AG20443 (cell line): ENCODE measurements at places on chromosomes 13 and 19.

GRCh38 chr19:16887353-16888265, 1.2 kb upstream of the F2RL3 start:
- no peak for DNase-seq

DNA sequence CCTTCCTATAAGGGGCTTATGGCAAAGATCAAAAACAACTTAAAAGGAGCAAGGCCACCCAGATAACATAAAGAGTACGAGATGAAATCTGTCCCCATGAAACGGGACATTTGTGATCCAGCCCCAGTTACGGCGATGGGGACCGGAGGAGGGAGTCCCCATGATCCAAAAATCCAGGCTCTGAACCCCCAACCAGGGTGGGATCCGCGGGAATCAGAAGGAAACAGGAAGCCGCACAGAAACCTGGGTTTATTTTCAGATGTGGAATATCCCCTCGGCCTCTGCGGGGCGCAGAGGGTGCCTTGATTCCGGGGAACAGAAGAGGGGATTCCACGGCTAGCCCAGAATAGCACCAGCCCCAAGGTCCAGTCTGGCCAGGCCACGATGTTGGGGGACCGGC, 5.0 kb downstream of the PTPRS start:
- DNase-seq = no peak

DNA sequence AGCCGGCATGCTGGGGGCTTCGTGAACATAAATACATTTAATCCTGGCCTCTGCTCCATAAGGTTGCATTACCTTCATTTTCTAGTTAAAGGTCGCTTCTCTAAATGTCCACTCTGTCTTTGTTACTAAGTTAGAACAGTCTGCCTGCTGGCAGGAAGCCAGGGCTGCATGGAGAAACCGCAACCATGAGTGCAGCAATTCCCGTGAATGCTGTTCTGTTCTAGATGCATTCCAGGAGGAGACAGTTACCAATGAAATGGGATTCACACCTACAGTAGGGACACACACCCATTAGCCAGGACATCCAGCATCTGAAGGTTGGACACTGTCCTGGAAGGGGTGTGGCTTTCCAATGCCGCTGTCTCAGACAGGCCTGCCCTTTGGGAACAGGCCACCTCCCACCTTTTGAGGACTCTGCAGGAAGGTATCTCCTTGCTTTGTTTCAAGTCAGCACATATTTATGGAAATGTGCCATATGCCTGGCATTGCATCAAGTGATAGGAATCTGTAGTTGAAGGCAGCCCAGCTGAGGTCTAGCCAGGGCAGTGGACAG, 129.7 kb downstream of the SLC7A1 start:
- DNase-seq = peak; percentile 26

DNA sequence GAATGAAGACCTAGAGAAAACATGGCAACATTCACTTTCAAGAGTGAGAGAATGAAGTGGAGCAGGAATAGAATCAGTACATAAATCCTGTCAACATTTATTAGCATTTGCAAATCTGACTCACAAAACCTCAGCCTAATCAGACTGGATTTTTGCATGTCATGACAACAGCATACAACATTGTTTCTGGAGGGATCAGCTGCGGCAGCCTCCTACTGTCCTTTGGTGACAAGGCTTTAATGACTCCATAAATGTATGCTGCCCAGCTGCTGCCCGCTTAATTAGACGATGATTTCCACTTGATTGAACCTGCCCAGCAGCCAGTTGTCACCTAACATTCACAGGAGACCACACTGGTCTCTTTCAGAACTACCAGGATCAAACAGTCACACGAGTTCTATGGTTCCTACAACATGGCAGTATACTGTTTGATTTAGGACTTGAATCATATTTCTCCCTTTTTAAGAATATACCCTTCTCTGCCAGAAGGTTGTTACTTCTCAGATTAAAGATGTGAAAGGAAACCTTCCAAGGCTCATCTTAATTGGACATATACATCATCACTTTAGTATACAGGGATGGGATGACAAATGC, 9.3 kb downstream of the EBPL start:
- DNase-seq = peak; percentile 39

- no peak for DNase-seq
These were observed 27.6 kb downstream of the DHX34 start for GRCh38 chr19:47376589-47377144.

DNA sequence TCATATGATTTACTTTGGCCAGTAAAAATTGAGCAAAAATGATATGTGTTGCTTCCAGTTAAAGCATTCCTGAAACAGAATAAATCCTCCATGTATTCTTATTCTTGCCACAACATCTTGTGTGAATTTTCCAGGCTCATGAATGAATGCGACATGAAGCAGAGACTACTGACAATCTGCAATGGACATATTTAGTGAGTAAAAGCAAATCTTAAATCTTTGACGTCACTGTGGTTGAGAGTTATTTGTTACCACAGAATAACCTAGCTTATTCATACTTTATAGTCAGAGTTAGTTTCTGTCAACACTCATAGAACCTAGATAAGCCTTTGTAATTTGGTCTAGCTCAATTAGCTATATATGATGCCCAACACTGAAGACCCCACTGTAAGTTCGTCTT, 1443.1 kb downstream of the PCDH9 start:
- DNase-seq = no peak

DNA sequence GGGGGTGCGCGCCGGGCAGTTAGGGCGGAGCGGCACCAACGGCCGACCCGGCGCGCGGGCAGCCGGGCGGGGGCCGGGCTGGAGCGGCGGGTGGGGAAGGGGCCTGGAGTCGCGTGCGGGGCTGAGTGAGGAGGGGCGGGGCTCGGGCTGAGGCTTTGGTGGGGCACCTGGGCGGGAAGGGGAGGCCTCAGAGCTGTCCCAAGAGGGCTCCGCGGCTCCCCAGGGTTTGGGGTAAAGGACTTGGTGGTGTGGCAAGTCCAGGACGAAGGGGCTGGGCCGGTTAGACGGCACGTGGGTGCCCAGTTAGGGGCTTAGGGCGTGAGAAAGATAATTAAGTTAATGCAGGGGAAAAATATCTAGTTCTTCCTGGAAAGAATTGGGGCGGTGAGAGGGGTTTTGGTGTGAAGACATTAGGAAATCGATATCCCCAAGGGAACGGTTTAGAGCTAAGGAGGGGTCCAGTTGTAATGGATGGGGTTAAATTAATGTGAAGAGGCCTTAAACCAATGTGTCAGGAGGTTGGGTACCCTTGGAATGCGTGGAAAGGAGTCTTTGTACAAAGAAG, 496 bp downstream of the ZNF574 start:
- no peak for DNase-seq

DNA sequence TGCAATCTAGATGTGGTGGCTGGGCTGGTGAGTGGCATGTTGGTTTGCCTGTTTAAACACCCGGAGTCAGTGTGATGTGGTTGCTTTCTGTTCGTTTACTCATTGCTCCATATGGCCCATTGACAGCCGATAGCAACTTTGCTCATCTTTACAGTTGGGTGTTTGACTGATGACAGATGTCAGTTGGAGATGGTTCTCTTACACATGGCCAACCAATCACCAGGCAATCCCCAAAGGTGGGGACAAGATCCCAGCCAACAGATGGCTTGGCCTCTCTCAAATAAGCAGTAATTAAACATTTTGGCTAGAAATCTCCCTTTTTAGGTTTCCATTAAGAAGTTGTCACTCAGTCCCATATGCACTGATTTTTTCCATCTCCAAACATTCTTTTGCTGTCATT, 497.1 kb upstream of the ARGLU1 start:
- DNase-seq = no peak

- DNase-seq = no peak
These were observed 480.7 kb downstream of the MYO16 start for GRCh38 chr13:109110159-109110558.

DNA sequence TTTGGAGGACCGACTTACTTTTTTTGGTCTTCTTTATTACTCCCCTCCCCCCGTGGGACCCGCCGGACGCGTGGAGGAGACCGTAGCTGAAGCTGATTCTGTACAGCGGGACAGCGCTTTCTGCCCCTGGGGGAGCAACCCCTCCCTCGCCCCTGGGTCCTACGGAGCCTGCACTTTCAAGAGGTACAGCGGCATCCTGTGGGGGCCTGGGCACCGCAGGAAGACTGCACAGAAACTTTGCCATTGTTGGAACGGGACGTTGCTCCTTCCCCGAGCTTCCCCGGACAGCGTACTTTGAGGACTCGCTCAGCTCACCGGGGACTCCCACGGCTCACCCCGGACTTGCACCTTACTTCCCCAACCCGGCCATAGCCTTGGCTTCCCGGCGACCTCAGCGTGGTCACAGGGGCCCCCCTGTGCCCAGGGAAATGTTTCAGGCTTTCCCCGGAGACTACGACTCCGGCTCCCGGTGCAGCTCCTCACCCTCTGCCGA, 409 bp downstream of the FOSB start:
- DNase-seq = peak; percentile 14

DNA sequence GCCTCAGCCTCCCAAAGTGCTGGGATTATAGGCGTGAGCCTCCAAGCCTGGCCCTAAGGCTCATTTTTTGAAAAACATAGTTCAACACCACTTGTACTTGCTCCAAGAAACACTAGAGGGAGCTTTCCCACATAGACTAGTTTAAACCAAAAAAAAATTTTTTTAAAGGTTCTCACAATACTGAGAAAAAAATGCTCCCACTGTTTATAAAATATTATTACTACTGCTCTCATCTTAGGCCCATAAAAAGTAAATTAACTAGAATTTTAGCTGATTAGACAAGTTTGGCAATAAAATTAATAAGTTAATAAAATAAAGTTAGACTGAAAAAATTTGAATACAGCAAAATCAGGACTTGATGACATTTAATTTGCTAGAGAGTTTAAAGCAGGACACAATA, 109.5 kb downstream of the TBC1D4 start:
- peak; percentile 54 for DNase-seq

GRCh38 chr19:8884416-8884815, 52.2 kb downstream of the MBD3L1 start:
- DNase-seq = no peak

- DNase-seq = no peak
These were observed 4.7 kb downstream of the CCDC194 start for GRCh38 chr19:17389288-17389687.

GRCh38 chr19:14433554-14434501, 722 bp downstream of the PKN1 start:
- no peak for DNase-seq

DNA sequence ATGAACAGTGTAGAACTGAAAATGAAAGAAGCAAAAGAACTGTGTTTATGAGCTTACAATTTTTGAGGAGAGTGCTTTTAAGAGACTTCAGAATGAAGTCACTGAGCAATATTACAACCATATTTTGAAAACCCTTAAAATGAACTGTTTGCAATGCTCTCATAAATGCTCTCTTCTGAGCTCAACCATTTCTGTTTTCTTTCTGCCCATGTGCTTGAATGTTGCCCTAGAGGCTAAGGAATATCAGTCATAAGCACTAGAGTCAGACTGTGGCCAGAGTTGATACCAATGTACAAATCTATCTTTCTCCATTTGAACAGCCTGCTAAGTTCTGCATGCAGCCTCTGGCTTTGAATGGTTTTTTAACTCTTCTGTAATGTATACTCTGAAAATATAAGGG, 1092.8 kb downstream of the PCDH9 start:
- no peak for DNase-seq

GRCh38 chr13:62375653-62376052, 960.0 kb upstream of the PCDH20 start:
- DNase-seq = no peak

DNA sequence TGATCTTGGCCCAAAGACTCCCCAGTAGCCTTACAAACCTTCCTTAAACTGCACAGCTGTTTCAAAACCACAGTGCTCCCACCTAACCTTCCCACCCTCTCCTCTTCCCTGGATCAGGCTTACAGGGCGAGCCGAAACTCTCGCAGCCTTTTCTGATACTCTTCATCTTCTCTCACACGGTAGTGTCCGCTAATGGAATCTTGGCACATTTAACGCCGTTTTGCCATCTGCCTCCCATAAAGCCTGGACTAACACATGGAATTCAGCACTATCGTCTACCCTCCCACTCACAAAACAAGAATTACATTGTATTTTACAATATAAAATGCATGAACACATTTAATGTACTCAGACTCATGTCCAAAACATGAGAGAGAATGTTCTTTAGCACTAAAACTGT, 135.9 kb downstream of the RAP2A start:
- DNase-seq = no peak

- no peak for DNase-seq
These were observed 806 bp downstream of the ZNF414 start for GRCh38 chr19:8513036-8513686.

DNA sequence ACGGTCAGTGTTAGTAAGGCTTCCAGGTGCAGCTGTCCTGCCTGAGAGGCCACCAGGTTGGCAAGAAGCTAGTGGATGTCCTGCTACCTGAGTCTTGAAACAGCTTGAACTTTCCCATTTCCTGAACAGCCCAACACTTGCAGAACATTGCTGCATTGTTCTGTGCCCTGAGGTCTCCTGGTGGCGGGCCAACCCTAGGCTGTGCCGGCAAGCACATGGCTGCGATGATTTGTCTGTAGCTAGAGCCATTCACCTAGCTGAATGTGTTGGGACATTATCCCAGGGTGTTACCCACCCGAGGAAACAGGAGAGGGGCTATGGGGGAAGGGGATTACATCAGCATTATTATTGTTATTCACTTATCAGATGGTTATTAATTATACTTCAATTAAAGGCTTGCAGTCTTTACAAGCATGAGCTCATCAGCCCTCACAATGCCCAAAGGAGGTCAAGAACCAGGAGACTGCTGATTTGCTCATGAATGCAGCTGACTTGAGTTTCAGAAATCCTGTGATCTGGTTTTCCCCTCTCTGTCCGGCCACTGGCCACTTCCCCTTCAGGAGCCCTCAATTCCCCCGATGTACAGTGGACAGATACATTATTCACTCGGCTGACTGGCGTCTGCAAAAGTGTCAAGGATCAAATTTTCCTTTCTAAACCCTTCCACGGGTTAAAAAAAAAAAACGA, 187.6 kb upstream of the TSC22D1 start:
- no peak for DNase-seq

DNA sequence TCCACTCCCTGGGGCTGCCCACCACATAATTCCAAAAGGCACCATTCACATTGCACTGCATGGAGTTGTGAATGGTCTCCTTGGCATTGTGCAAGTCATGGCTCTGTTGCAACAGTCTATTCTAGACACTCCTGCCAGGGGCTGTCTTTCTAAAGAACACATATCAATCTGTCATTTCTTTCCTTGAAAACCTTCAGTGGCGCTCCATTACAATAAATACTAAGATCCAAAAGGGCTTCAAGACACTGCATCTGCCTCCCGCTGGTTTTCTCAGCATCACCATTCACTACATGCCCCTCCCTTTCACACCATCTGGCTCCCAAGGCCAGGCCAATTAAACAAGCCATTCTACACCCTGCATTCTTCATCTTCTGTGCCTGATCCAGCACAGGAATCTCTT, 32.2 kb upstream of the TM9SF2 start:
- DNase-seq = no peak
